ENCODE measurements at places on chromosomes 12 and 14.

DNA sequence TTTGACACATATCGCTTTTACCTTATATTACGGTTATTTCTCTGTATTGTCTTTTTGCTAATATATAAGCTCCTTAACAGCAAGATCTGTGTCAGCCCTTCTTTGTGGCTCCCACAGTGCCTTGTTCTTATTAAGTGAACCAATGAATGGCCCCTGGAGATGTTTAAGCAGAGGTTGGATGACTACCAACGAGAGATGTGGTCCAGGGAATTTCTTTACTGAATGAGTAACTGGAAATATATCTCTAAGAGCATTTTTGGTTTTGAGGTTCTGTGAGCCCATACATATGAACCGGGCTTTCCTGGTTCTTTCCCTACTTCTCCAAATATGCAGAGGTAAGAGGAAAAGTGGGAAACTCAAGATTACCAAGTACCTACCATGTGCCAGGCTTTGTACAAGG is 23.5 kb downstream of the CALCOCO1 start:
- DNase-seq, result no peak

DNA sequence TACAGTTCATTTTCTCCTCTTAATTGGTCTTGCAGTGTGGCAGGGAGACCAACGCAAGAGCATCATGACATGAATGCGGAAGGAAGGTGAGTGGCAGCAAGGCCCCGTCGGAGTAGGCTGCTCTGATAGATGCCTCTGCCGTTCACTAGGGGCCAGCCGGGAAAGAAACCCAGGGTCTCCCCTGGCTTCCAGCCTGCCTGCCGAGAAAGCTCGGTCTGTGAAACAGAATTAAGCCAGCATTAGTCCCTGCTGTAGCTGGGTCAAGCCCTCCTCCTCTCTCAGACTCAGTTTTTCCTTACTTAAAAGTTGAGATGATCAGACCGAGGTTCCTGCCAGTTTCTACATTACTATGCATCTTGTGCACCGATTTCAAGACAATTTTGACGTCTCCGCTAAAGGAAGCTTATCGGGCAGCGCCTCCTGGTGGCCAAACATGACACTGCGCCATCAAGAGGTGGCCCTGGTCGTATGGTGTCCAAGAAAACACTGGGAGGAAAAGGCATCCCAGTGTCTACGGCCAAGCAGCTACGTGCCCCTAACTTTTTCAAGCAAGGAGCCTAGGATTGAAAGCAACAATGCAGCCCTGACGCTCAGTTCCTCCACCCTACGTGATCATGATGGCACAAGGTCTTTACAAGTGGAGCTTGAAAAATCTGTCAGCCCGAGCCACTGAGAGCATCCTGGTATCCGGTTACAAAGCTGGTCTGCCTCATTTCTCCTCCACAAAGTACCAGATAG is 131.6 kb downstream of the KSR2 start:
- DNase-seq, result peak; percentile 59

DNA sequence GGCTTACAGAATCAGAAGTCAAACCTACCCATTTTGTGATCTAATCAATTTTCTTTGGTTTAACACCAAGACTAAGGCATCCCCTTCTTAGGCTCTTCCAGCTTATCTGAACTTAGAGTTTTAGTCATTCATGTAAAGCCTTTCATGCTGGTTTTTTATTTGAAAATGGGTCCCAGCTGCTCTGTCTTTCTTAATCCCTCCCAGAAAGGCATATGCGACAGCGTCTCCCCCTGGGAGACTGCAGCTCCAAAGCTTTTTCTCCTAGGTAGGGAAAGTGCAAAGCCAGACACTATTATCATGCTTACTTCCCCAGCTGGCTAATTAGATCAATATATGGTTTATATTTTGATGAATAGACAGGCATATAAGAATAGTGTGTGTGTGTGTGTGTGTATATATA is 96.6 kb upstream of the E2F7 start:
- no peak for DNase-seq

- no peak for DNase-seq
These were observed 164.3 kb downstream of the GRIN2B start for GRCh38 chr12:13817131-13817530.

DNA sequence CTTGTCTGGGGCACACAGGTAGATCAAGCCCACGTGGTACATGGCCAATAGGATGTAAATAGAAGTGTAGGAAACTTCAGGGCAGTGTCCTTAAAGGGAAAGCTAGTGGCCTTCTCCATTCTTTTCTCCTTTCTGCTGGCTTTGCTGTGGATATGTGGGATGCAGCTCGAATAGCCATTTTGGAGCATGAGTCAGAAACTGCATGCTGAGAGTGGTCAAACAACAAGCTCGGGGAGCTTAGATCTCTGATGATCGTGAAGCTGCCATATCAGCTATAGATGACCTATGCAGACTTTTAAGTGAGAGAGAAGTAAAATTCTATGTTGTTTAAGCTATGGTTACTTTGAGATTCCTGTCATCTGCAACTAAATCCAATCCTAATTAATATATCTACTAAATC is 241.3 kb upstream of the DAAM1 start:
- DNase-seq, result no peak

DNA sequence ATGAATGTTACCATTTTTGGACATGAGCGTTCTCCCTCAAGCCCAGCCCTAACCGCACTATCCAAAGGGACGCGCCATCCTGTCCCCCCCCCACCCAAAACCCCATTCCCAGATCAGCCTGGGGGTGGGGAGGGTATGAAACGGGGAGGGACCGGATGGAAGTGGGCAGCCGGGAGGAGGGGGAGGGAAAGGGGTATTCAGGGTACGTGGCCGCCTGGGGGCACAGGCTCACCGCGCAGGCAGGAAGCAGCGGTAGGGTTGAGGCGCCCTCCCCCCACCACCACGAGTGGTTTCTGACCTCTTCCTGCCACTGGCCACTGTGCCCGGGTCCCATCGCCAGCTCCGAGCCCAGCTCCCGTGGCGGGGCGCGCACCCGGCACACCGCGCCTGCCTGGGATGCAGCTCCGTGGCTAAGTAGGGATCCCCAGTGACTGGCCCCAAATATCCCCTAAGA is 1.4 kb downstream of the ACTN1 start:
- DNase-seq, result peak; percentile 50

DNA sequence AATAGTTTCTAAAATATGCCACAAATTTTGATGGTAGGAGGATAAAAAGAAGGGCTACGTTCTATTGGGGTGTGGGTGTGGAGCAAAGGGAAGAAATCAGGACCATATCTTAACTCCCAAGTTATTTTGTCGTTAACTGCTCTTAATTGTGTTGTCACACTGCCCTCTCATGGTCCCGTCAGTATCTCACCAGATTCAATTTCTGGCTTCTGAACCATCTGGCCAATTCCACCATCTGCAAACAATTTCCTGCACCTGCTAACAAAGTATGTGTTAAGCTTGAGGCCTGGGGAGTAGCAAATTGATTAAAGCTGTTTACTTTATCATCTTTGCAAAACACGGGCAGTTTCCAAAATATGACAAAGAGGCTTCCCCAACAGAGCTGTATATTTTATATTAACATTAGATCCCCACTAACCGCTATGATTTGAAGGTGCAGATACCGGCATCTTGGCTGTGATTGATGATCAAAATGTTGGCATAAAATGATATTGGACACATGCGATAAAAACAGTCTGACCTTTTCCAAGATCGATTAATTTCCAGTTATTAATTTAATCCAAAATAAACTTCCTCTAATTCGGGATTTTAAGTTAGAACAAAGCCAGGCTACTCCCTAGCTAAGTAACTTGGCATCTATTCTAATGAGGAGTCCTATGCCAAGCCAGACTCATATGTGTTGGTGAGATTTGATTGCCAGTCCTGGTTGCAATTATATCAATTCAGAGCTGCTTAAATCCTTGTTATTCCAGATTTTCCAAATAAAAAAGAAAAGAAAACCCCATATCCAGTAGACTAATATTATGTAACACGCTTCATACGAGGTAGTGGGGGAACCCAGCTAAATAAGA is 6.9 kb upstream of the DNM1L start:
- peak; percentile 4 for DNase-seq

DNA sequence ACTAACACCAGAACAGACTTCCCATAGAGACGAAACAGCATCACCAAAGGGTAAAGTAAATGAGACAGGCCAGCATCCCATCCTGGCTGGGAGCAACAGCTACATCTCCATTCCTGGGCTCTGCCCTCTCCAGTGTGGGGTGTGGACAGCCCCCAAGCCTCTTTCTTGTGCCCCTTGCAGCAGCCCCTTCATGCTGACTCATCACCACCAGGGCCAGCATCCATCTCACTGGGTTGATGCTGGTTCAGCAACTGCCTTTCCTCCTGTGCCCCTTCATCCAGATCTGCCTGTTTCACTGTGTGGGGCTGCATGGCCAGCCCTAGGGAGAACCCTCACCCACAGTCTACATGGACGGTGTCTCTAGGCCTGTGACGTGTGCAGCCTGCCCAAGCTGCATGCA is 569.1 kb upstream of the TBX3 start:
- no peak for DNase-seq

- no peak for DNase-seq
These were observed 35.1 kb downstream of the EIF2S3B start for GRCh38 chr12:10540776-10541205.

GRCh38 chr14:94663965-94664704 is 51.9 kb downstream of the SERPINA3 start:
- no peak for DNase-seq

- no peak for DNase-seq
These were observed 862 bp downstream of the CRIP2 start for GRCh38 chr14:105475269-105476096.

GRCh38 chr12:66640691-66641460 is 38.0 kb downstream of the GRIP1 start:
- no peak for DNase-seq

- no peak for DNase-seq
These were observed 8.6 kb downstream of the GLIPR1 start for GRCh38 chr12:75489187-75489586.

DNA sequence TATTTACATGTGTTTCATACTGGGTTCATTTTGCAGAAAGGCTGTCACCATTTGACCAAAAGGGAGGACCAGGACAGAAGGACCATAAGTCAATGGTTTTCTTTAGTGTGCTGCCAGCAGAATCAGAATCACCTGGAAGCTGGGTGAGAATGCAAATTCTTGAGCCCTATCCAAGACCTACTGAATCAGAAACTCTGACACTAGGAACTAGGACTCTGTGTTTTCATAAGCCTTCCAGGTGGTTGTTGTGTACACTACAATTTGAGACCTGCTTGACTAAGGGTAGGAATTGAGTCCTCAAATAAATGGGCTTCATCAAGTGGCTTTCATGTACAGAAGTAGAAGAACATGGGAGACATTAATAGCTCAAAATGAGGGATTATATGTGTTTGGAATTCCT is 32.2 kb downstream of the PDE6H start:
- no peak for DNase-seq

GRCh38 chr14:101797856-101798255 is 36.3 kb downstream of the PPP2R5C start:
- DNase-seq, result no peak
